Activated CD4-positive, alpha-beta memory T cell treated with anti-CD3 and anti-CD28 coated beads, Interleukin-2, amount 10 ng/mL, durations not matched to agents 7 days and 5 days (primary cell): ENCODE measurements at places on chromosomes 1 and 21.

- DNase-seq = no peak
Observed at GRCh38 chr1:245337829-245338484, 183.2 kb downstream of the KIF26B start.

GRCh38 chr1:212718499-212718898 is 18.9 kb upstream of the BATF3 start:
- DNase-seq = no peak

GRCh38 chr1:228497817-228498216 is 10.6 kb downstream of the RNF187 start:
- no peak for DNase-seq

- no peak for DNase-seq
Observed at GRCh38 chr1:154519591-154519991, 17.4 kb upstream of the SHE start.

DNA sequence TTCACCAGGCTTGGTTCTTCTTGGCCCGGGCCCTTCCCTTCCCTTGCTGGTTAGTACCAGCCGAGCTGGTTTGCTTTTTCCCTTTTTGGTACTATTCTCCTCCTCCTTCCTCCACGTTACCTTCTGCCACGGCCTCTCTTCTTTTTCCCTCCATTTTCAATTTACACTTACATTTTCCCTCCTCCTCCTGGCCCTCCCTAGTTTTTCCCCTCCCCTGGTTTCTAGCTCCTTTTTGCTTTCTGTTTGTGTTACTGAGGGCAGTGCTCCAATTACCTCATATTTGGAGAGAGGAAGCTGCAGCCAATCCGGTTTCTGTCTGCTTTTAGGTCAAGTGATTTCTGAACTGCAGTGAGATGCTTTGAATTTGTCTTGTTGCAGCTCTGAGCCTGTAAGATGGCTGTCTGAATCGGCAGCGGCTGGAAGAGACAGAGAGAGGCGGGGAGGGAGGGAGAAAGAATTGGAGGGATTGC is 63.7 kb downstream of the MACF1 start:
- peak; percentile 32 for DNase-seq

GRCh38 chr21:38507374-38507942 is 9.2 kb upstream of the ERG start:
- DNase-seq = no peak

- DNase-seq = no peak
Observed at GRCh38 chr1:229420765-229421164, 13.1 kb downstream of the ACTA1 start.

- no peak for DNase-seq
Observed at GRCh38 chr1:175094626-175095025, 27.0 kb downstream of the TNN start.

DNA sequence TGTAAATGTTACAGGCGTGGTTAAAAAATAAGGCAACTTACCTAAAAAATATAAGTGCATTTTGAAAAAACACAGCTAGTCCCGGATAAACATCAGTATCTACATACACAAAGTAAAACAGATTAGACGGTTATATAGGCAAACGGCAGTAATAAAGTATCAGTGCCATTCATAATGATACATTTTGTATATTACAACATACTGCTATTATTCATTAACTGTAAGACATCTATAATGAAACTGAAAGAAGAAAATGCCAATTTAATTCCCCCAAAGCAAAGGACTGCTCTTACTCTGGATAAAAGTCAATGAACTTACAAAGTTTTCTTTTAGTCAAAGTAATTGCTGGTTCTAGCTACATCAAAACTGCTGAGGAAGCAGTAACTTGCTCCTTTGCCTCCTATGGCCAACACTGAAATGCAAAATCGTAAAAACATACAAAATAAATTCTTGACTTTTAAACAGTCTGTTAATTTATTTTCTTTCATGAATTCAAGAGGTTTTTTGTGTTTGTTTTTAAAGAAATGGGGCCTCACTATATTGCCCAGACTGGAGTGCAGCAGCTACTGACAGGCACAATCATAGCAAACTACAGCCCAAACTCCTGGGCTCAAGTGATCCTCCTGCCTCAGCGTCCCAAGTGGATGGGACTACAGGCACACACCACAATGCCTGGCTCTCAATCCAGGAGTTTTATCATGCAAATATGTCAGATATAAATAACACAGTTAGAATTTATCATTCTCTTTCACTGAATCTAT is 23.9 kb downstream of the TMEM50B start:
- DNase-seq = no peak

DNA sequence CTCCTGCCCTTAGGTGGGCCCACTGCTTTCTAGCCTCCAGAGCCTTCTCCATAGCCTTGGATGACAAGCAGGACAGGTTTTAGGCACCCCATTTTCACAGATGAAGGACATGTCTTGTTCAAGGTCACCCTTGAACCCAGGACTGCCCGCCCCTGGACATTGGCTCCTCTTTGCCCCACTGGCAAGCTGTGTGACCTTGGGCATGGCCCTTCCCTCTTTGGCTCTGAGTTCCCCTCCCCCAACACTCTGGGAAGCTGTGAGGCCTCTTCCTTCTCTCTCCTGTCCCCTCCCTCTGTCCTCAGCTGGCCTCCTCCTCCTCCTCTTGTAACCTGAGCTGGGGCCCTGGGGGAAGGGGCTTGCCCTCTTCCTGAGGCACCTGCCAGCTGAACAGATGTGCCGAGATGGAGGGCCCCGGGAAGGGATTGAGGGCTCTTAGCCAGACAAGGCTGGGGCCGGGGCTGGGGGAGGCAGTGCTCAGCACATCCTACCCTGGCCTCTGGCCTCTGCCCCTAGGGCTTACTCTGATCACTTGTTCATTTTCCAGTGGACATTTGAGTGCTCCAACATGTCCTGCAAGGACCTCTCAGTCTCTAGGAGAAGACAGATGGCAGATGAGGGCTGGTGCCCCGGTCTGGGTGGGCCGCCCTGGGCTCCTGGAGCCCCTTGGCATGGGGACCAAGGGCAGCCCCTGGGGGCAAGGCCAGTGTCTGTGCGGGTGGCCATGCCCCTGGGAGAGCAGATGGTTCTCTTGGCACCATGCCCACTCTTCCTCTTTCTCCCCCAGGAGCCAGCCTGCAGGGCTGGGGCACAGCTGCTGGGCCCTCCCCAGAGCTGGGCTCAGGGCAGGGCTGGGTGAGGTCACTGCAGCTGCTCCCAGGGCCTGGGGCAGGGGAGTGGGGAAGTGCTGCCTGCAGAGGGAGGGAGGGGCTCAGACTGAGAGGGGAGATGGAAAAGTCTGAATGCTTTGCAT is 10.7 kb downstream of the FOXO6 start:
- DNase-seq = no peak

GRCh38 chr1:93531193-93531592 is 83.3 kb downstream of the FNBP1L start:
- no peak for DNase-seq

GRCh38 chr1:87329526-87330056 is 911 bp downstream of the LMO4 start:
- DNase-seq = no peak

DNA sequence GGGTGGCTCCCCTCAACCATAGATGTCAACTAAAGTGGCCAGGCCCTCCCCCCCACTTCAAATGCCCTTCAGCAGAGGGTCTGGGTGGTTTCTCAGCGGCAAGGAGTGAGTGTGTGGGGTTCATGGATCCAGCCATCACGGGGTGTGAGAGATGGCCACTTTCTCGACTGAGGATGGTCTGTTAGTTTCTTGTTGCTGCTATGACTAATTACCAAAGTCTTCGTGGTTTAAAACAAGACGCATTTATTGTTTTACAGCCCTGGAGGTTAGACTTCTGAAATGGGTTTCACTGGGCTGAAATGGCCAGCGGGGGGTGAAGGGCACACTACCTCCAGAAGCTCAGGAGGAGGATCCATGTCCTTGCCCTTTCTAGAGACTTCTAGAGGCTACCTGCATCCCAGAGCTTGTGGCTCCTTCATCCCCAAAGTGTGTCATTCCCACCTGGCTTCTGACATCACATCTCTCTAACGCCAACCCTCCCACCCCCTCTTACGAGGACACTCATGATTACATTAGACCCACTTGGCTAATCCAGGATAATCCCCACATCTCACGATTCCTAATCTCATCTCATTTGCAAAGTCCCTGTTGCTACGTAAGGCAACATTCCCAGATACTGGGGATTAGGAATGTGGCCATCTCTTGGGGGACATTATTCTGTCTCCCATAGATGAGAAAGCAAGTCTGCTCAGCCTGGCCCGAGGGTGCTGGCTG is 53.0 kb downstream of the EPHB2 start:
- DNase-seq = no peak

DNA sequence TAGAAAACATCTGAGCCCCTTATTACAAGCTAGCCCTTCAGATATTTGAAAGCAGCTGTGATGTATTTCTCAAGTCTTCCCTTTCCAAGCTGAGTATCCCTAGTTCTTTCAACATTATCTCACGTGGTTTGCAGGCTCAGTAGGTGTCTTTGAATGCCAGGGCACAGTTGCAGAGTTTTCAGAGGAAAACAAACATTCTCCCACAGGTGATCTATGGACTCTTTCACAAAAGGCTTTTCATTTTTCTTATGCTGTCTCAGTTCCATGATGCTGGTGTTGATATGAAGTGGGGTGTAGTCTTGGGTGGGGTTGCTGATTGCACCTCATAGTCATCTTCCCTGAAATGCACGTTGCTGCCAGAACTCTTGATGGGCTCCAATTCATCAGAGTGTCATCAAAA is 17.3 kb downstream of the CACNA1E start:
- DNase-seq = no peak

GRCh38 chr1:196317535-196318522 is 290.4 kb downstream of the KCNT2 start:
- no peak for DNase-seq

DNA sequence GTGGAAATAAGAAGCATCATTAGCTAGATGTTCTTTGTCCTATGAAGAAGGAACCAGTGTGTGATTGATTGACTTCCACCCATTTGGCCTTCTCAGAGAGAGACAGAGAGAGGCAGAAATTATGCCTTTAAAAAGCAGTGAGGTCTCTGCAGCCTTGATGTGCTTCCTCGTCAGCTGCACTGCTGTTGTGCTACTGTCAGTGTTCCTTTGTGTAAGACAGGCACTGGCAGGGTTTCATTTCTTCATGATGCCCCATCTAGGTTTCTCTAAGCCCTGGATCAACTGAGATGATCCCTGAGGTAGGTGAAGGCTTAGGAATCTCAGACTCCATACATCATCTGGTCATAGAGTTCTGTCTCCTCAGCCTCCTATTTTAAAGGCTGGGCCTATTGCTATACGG is 34.9 kb downstream of the GPR3 start:
- no peak for DNase-seq

DNA sequence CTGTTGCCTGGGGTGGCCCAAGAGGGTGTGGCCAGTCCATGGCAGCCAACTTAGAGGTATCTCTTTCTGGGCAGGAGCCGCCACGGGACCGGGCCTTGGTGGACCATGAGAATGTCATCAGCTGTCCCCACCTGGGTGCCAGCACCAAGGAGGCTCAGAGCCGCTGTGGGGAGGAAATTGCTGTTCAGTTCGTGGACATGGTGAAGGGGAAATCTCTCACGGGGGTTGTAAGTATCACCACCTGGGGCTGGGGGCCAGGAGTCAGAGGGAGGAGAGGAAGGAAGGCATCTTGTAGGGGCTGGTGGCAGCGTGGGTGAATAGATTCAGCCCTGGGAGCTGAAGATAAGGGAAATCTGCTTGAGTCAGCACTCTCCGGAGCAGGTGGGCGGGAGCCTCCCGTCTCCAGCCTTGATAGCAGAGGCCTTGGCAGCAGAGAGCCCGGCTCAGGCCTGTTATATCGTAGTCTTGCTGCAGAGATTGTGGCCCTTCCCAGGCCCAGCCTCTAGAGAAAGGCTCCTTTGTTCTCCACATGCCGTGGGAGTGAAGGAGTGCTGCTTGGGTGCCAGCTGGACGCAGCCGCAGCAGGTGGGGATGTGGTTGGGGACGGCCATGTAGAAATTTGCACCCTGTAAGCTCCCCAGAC is 25.4 kb downstream of the PHGDH start:
- no peak for DNase-seq

GRCh38 chr1:26994020-26994786 is 711 bp downstream of the TRNP1 start:
- DNase-seq = peak; percentile 27

DNA sequence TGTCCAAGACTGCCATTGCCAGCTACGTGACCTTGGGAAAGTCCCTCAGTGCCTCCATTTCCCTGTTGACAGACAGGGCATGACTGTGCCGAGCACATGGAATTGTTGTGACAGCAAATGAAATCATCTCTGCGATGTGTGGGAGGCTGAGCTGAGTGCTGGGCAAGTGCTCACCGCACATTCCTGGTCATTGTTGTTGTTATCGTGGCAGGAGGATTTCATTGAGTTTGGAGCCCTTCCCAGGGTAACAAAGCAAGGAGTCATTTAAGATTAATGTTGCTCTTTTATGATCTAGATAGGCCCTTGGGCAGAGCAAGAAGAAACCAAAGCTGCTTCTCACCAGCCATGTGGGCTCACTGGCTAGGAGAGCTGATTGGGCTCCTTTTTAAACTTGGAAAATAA is 39.6 kb upstream of the ITPKB start:
- DNase-seq = no peak

GRCh38 chr1:48688102-48688760 is 88.5 kb downstream of the BEND5 start:
- DNase-seq = no peak

- no peak for DNase-seq
Observed at GRCh38 chr1:248194117-248194516, 2.9 kb upstream of the OR2M3 start.

DNA sequence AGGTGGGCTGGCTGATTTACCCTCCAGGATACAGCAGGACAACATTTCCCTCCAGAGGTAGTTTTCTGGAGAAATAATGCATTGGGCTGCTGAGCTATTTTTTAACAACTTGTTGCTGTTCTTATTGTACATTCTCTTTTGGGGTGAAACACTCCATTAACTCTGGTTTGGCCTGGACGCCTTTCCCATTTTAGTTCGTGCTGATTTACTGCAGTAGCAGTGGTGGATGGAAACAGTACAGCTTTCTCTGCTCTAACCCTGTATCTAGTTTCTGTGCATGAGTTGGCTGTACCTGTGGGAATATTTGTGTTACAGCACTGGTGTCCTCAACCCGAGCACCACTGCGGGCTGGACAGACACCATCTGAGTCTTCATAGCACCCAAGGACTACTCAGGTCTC is 325.3 kb downstream of the ASTN1 start:
- DNase-seq = no peak

GRCh38 chr1:40161125-40161887 is at the start of gene RLF:
Gene RLF, plus strand, starts transcription at chr1:40161387. Its CDS starts 13 bp downstream, at chr1:40161400.
- peak; percentile 96 for DNase-seq

DNA sequence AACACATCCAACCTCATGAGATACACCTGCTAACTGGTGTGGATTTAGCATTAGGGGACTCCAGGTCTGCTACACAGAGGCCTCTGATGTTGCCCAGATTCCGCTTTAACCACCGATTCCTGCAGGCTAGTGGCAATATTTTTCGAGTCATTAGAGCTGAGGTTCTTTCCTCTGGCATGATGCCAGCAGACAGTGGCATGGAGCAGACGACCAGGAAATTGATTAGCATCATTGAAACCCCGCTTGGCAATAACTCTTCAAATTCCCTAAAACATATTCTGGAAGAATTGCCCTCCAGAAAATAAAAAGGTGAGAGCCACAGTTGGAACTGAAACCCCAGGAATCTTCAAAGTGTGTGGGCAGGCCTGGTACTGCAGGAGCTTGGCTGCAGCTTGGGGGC is 28.4 kb upstream of the ETV3 start:
- no peak for DNase-seq
